ENCODE measurements at places on chromosomes 12 and 14.

DNA sequence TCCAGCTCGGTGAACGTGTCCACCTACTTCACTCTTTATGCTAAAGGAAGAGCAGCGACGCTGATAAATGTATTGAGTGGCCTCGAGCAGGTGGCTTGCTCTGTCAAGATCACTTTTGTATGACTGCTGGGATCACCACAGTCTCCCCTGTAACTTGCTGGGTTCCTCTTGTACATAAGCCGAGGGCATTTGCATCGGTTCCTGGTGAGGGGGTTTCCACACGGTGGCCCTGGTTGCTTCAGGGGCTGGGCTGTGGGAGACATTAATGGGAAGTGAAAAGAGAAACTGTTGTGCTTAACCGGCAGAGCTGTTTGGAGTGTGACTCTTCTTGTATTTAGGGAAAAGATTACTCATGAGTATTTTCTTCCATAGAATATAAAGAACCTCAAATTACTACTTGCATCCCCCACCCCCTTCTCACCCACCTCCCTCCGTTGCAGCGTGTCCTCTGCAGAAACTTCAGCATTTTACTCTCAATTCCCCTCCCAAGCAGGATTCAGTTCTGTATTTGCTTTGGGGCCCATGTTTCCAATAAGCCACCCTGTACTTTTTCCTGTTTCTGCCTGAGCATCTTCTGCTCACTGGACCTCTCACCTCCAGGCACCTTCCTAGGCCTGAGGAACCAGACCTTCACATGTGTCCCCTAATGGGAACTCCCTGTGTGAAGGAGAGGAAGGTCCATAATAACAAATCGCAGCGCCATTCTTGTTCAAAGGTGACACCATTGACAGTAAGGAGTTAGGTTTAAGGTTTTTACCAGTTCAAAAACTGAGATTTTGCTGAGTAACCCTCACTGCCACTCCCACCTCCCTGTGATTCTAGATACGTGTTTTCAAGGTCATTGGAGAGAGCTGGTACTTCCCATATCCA lies 187.0 kb downstream of the ETV6 start:
- DNase-seq: peak; percentile 87

- DNase-seq: no peak
These were observed 288.9 kb upstream of the CCDC196 start for GRCh38 chr14:66197276-66197675.

DNA sequence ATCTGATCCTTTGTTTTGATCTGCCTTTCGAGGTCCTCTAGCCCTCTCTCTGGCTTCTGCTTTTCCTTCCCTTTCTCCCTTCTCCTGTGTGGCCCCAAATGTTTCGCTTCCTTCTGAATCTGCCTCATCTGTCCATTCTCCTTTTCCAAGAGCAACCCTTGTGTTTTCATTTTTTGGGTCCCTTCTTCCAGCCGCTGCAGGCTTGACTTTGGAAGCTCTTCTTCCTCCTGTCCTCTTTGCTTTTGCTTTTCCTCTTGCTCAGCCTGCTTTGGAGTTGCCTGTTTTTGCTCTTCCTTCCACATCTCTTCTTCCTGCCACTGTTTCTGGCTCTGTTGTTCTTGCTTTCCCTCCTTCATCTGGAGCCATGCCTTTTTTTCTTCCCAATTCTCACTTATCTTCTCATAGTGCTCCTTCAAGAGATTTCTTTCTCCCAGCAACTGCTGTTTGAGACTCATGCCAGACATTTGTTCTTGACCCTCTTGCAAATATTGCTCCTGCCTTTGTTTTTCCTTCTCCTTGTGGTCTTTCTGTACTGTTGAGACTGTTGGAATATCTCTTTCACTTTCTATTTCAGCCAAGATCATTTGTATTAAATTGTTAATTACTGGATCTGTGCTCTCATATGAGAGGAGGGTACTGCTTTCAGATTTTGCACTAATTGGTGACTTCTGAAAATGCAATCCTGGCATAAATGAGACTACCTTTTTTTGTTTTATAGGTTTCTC lies 42.4 kb downstream of the FAM186A start:
- no peak for DNase-seq

DNA sequence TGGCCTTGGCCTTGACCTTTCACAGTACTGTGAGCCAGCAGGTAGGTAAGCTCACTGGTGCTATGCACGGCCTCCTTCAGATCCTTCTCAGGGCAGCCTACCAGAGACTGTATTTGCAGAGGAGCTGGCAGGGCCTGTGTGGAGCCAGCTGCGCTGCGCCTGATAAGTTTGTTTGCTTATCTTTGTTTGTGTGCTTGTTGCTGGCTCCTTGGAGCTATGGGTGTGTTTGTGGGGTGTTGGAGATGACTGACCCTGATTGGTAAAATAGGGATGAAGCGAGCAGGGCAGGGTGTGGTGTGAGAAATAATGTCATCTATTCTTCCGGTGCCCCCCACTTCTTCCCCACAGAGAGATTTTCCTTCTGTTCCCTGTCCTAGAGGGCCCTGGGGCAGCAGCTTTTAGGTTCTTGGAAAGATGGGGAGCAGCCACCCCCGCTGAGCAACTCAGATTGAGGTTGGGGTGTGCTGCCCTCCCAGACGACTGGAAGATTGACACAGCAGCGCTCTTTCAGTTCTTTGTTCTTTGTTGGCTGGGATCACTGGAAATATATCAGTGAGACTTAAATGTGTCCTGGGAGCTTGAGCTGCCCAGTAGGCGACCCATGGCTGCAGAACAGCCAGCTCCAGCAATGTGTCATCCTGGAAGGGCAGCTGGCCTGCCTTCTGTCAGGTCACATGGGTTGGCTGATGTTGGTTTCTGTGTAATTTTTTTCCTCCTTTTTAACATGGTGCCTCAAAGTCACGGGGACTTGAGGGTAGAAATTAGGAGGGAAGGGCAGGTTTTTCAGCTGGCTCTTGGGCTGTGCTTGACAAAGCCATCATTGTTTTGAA lies 19.6 kb downstream of the MLXIP start:
- no peak for DNase-seq

DNA sequence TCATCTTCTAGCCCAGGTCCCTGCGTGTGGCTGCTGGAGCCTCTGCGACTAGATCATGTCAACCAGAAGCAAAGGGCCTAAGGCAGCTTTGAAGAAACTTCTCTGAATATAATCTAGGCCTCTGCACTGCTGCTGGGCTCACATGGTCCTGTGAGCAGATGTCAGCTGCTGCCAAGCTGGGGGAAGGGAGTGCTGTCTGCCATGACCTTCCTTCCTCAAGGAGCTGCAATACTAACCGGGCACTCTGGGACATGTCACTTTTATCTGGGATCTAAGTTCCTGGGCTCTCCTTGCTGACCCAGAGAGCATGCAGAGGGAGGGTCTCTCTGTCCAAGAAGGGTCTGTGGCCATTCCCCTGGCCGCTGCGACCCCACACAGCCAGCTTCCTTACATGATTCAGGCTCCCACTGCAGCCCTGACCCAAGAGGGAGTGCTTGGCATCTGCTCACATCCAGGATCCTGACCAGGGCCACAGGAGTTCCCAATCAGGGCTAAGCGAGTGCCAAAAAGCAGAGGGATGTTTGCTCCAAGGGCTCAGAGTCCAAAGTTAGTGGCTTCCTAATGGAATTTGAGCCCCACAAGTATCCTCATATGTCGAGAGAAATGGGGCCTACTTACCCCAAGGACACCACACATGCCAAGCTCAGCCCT lies 74.0 kb downstream of the PLEKHG3 start:
- DNase-seq: no peak

DNA sequence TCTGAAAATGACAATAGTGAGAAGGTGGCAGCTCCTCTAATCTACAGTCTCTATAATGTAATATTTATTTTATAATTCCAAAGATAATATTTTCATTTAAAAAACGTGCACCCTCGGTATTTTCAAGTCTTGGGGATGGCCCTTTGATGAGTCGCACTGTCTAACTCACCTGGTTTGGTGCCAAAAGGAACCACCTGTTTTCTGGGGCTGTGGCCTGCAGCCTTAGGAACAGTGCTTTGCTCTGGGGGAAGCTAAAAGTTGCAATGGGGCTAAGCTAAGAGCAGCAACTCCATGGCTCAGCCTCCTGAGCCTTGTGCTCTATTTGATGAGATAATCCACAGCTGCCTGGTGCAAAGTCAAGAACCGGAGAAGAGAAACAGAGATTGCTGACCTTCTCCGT lies 6.4 kb upstream of the ENDOU start:
- DNase-seq: no peak

DNA sequence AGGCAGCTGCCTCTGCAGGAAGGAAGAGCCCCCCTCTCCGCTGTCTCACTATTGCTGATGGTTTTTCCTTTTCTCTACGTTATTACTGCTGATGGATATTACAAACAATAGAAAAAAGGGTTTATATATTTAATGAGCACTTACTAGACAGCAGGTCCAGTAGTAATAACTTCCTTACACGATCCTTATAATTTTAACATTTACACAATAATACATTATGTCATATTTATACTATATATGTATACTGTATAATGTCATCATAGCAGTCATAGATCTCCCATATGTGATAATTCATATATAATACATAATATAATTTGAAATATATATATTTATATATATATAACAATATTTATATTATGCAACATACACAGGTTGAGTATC lies 92.4 kb downstream of the KSR2 start:
- no peak for DNase-seq

- DNase-seq: no peak
These were observed 37.8 kb upstream of the PLBD1 start for GRCh38 chr12:14605401-14605989.

- no peak for DNase-seq
These were observed 9.3 kb downstream of the SYNJ2BP start for GRCh38 chr14:70407621-70408020.
